ENCODE measurements at places on chromosomes 2 and 18.

GRCh38 chr2:121078899-121079298 lies 206.1 kb downstream of the TFCP2L1 start:
- DNase-seq, result no peak

GRCh38 chr2:123468071-123468470 lies 557.0 kb upstream of the CNTNAP5 start:
- DNase-seq, result no peak

GRCh38 chr2:180695586-180696401 lies 284.6 kb upstream of the UBE2E3 start:
- DNase-seq, result no peak

DNA sequence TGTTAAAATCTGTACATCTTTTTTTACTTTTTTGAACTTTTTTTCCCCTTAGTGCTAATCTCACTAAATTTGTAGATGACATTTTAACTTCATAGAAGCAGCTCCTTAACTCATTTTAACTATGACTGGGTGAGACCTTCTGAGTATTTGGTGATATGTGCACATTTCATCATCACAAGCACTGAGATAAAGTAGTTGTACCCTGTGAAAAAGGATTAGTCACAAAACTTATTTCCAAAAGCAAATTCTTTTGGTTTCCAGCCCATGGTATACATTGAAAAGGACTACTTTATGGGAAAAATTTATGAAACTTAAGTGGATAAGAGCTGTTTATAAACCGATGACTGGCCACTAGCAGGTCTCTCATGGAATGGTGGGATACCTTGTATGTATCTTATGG lies 581.5 kb downstream of the PLCL1 start:
- no peak for DNase-seq

DNA sequence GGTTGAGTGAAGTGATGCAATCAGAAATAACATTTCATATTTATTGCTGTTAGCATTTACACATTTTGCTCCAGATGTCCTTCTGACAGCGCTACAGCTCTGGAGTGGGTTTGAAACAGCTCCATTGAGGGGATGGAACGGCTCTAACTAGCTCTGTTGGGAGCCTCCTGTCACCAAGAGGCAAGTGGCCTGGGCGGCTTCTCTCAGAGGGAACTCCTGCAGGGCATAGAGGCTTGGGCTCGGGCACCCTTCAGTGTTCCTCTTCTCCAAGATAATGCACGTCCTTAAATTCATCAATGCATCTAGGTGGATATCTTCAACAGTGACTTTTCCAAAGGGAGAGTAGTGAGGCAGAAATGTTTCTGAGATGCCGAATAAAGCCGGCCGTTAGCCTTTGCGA lies 122.5 kb downstream of the CNTNAP5 start:
- DNase-seq, result no peak

DNA sequence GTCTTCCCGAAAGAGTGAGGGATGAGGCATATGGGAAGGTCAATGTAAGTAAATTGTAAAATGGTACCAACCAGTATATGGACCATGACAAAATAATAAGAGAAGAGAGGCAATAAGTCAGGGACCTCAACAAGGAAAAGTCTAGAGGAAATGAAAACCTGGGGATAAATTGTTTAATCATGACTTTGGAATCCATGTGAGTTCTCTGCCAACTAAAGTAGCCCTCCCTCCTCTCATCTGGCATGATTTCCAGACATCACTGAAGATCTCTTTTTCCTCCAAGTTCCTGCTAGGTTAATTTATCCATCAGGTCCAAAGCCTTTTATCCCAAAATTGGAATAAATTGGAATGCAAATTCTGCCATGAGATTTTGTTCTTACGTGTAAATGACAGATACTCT lies 417.9 kb downstream of the NRXN1 start:
- DNase-seq, result no peak

- DNase-seq, result no peak
Measured at GRCh38 chr18:74447404-74448152, 9.5 kb downstream of the DIPK1C start.

GRCh38 chr2:236768393-236769140 lies 198.9 kb downstream of the ACKR3 start:
- DNase-seq, result peak; percentile 89

- no peak for DNase-seq
Measured at GRCh38 chr18:58037163-58037562, 6.9 kb upstream of the NEDD4L start.

GRCh38 chr2:132875193-132875592 lies 205.2 kb upstream of the LYPD1 start:
- DNase-seq, result no peak

GRCh38 chr2:232506709-232507108 lies 13.5 kb upstream of the PRSS56 start:
- no peak for DNase-seq

DNA sequence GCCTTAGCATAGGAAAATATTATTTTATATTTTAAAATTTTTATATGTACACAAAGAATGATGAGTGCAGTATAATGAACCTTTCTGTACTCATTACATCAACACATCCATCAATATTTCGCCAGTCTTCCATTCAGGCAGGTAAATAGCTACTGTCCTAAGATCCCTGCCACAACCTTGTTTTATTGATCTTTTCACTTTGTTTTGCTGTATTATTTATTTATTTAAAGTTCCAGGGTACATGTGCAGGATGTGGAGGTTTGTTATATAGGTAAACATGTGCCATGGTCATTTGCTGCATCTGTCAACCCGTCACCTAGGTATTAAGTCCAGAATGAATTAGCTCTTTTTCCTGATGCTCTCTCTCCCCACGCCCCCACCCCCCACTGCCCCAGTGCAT lies 64.6 kb downstream of the INHBB start:
- no peak for DNase-seq

- DNase-seq, result peak; percentile 2
Measured at GRCh38 chr2:107362993-107363392, 463.7 kb upstream of the RGPD4 start.

GRCh38 chr2:239587841-239588240 lies 187.0 kb upstream of the HDAC4 start:
- DNase-seq, result no peak

DNA sequence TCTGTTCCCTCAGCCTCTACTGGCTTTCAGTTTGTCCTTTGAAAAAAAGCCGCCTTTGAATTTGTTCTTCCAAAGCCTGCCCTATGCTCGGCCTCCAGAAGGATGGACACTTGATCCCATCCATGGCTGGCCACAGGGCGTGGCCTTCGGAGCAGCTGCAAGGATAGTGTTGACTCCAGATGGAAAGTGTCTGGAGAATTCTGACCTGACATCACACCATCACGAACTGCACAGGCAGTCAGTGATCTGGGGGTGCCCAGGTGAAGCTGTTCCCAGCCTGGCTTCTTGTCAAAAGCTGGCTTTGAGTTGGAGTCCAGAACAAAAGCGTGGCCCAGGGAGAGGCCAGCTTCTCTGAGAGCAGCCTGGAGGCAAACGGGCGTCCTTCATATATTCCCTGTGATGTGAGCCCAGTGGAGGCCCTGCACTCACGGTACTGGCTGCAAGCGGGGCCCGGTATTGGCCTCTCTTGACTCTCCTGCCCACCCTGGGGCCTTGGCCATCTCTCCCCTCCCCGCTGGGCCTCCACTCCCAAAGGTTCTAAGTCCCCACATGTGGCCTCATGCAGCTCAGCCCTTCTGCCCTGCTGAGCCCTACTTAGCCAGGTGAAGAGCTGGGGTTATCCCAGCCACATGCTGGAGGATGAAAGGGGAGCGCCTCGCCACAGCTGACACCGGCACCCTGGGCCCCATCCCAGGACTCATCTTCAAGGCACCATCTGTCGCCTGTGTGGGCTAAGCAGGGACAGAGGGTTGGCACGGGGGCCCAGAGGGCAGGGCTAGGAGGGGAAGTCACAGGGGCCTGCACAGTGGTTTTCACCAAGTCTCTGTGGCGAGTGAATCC lies 20.4 kb upstream of the ATOH8 start:
- DNase-seq, result no peak

DNA sequence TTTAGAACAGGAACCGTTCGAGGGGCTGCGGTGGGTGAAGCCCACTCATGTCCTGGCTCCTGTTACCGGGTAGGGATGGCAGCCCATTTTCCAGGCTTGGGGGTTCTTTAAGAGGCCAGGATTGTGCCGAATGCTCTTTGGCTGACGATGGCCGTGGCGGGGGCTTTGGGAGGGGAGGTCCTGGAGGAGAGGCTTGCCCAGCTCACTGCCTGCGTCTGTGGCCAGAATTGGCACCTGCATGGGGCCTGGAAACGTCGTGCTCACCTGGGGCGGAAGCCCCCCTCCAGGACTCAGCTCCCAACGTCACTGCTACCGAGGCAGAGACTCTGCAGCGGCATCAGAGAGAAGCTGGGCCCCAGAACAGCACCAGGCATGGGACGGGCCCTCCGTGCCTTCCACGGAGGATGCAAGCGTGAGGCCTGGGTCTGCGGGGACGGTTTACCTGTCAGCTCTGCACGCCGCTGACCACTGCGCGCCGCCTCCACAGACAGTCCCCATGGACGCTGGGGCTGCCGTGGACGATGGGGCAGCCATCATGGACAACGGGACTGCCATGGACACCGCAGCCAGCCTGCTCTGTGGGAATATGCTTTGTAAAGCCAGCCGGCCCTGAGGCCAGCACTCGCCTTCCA lies 82.9 kb downstream of the NFATC1 start:
- DNase-seq, result no peak

DNA sequence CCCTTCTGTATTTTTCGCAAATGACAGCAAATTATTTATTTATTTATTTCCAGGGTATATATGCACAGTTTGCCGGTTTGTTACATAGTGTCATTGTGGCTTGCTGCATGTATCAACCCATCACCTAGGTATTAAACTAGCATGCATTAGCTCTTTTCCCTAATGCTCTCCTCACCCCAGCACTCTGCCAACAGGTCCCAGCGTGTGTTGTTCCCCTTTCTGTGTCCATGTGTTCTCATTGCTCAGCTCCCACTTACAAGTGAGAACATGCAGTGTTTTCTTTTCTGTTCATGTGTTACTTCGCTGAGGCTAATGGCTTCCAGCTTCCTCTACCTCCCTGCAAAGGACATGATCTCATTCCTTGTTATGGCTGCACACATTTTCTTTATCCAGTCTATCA lies 592.3 kb downstream of the TRIB2 start:
- no peak for DNase-seq

DNA sequence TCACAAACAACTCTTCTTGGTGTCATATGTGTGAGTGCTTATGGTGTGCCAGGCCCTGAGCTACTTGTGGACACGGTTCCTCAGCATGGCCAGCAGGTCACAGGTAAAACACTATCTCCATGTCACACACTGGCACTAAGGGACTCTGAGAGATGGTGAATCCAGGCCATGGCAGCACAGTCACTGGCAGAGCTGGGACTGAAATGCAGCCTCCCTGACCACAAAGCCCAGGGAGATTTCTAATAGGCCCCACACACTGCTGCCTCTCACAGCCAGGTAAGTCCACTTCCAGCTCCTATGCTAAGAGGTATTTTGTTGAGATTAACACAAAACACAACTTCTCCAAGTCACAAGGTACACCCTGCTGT lies 92.0 kb downstream of the ACTR2 start:
- no peak for DNase-seq

DNA sequence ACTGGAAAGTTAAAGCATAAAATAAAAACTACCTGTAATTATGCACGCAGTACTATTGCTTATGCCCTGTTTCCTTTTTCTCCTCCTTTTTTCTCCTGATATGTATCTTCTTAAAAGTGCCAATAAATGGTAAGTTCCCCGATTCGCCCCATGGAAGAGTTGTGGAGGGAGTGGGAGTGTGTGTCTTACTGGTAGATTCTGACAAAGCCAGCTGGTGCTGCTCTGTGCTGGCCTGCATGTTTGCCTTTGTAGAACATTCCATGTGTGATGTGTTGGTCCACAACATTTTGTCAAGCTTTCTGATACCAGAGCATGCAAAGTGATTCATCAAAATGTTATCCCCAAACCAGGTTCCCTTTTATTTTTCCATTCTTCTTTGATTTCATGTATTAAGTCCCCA lies 356.9 kb upstream of the RAB12 start:
- no peak for DNase-seq

DNA sequence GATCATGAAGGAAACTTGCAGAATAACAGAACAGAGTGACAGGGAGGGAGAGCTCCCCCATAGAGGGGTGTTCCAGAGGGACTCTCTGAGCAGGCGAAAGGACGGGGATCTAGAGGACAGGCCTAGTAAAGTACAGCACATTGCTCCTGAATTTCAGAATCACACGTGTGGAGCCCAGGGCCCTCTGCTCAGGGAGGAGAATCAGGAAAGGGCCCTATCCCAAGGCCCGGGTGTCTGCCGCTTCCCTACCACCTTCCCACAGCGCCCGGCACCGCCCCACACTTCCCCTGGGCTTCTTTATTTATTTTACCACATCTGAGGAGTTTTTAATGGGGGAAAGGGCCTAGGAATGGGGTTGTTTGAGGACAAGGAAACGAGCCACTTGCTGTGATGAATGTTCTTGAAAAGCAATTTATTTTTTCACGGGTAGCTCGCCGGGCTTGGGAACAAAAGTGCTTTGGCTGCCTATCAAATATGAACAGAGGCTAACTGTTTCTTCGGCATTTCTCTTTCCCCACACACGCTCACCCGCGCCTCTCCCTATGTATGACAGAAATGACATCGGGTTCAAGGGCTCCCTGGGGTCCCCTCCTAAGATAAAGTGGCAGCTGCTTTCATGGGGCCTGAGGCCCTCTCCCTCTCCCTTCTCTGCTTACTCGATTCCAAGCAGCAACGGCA lies 79.3 kb upstream of the GLI2 start:
- no peak for DNase-seq

GRCh38 chr2:185880396-185880795 lies 141.8 kb downstream of the FSIP2 start:
- DNase-seq, result no peak

DNA sequence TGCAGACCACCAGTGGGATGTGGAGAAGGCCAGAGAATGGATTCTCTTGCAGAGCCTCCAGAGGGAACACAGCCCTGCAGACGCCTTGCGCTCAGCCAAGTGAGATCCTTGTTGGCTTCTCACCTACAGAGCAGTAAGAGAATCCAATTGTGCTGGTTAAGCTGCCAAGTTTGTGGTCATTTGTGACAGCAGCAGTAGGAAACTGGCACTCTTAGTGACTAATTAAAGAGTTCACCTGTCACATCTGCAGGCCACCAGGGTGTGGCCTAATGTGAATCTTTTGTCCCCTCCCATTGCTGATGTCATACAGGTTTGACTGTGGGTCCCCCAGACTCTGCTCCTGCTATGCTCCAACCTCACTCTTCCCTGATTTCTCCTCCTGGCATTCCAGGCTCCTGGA lies 235.9 kb downstream of the TFCP2L1 start:
- DNase-seq, result no peak

- no peak for DNase-seq
Measured at GRCh38 chr2:76958749-76959148, 563.4 kb downstream of the LRRTM4 start.

DNA sequence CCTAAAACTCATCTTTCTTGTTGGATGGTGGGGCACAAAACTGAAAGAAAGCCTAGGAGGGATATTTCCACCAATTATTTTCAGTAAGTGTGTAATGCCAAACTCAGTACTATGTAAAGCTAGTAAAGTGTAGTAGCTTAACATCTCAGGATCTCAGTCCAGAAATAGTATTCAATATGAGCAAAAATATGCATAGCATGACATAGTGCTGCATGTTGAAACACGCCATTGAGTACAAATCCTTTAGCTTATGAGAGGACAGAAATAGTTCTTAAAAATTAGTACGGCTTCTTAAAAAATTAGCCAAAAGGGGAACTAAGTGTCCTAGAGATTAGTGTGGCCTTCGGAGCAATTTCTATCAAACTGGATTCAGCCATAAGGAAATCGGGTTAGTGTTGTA lies 21.7 kb upstream of the ATL2 start:
- DNase-seq, result no peak

All from EL (cell line).